ENCODE measurements at places on chromosomes 2 and 18. TPM values are rescaled to one million over a fixed set of nuclear protein-coding genes. Genes with fewer than 3 reads are reported as not detected.

Gene GALNT3
- 1.1 TPM for total RNA-seq

DNA sequence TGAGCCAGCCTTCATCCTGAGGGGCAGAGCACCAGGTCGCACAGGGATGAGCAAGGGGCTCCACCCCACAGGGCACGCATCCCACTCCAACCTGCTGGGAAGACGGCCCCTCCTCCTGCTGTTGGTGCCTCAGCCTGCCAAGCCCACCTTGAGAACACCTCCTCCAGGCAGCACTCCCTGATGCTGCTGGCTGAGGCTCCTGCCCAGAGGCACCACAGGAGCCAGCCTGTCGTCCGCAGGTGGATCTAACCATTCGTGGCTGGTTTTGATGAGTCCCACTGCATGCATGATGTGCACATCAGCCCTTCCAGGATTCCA is 58.4 kb downstream of the BIN1 start:
- DNase-seq: no peak

Gene EMILIN1
- total RNA-seq: 77.4 TPM

- DNase-seq: no peak
These were observed 39.4 kb downstream of the TMEM182 start for GRCh38 chr2:102801098-102801718.

- DNase-seq: no peak
These were observed 274.7 kb downstream of the ZNF521 start for GRCh38 chr18:25077038-25077943.

- DNase-seq: no peak
These were observed 365.5 kb upstream of the KLHL29 start for GRCh38 chr2:23019476-23019875.

DNA sequence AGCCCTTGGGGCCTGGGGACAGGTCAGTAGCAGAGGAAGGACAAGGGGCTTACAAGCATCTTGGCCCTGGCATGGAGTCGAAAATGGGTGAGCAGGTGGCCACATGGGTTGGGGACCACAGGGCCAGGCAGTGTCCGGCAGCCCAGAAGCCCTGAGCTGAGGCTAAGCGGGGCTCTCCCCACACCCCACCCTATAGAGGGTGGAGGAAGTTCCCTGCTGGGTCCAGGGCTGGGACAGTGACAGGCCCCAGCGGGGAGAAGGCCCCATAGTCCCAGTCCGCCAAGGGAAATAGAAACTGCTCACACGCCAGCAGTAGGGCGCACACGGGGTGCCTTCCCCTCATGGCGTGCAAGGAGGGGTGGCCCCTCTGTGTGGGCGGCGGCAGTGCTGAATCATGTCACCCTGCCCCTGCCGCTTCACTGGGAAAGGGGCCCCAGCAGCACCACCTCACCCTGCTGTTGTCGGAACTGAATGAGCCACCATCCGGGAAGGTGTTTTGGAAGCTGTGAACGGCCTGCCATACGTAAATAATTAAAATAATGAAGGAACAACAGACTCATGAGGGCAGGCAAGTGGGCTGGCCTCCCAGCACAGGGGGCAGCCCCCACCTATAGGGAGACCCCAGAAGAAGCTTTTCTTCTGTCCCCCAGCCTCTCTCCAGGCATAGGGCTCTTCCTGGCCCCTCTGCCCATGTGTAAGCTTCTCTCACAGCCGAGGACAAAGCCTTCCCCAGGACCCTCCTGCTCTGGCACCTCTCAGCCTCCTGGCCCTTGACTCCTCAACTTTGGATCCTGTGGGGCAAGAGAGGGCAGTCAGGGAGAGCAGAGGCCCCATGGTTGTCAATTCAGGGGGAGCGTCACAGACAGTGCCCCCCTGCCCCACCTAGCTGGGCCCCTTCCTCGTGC is 12.7 kb upstream of the DUSP2 start:
- no peak for DNase-seq

DNA sequence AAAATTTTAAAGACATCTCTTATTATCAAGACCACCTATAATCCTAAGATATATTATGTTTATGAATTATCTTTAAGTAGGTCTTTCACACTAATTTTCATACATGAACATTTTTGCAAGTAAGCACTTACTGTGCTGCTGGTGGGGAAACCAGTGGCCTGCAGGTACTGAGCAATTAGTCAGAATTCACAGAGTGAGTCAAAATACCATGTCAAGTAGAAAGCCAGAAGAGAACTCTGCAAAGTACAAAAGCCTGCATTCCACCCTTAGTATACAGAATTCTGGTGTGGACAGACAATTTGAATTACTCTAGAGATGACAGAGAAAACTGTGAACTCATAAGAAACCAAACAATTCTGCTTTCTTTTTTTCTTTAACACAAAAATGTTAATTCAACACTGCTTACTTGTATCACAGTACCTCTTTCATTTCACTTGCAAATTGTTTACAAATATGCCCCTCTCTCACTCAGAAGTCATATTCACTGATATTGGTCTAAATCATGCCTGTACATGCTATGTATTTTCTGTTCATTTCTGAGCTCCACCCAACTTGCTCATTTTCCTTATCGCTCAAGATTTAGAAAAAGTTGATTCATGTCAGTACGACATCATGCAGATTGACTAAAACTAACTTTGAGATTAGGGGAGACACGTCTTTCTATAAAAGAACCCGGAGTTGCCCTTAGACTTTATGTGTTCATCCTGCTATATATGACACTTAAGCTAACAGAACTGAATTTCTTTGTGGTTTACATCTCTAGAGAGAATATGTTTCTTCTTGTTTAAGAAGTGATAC is 182.9 kb downstream of the IKZF2 start:
- no peak for DNase-seq

All from mesenteric fat pad (tissue), 1 donor.